ENCODE measurements at places on chromosomes 16 and 17.

DNA sequence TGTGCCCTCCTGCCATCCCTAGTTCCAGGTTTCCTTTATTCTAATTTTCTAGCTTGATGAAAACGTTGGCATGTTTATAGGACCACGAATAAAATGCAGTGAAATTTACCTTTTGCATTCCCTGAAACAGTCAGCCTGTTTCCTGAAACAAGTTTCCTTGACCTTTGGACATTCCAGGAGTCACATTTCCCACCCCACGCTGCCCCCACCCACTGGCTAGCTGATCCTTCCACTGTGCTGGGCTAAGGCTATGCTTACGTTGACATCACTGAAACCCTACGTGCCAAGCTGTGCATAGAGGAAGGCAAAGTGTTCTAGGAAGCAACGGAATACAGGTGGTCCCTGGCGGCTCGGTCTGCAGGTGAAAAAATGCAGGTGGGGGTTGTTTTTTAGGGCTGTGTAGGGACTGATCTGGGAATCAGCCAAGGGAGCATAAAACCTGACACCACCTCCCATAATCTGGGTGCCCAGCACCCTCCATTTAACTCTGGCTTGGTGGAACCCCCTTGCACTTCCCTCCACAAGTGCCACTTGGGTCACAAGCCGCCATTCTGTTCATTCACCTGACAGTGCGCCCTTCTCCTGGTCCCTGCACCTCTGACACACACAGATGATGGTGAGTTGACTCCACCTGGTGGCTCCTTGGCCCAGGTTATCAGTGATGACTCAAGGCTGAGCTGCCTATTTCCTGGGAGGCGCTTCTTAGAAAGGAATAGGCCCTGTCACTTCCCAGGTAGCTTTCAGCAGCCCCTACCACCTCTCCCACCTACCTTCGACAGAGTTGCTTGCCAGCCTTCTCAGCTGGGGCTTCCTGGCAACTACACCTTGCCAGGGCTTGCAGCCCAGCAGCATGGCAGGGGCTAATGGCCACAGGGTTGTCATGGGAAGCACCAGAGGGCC, 83.7 kb downstream of the N4BP1 start:
- no peak for DNase-seq

DNA sequence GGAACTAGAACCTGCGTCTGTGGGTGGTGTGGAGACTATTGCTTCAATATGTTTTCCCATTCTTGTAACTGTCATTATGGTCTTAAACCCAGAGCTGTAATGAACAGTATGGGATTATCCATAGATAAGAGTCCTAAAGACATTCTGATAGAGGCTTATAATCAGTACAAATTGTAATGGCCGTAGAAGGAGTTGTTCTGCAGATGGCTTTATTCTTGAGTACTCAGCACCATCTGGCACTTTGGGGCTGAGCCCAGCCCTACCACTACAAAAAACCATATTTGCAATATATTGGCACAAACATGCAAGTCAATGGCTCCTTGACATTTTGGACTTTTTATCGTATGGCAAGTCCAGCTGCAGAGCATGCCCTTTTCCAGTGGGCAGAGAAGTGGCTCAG, 150.0 kb downstream of the HS3ST4 start:
- no peak for DNase-seq

GRCh38 chr17:22128723-22129122, 436.4 kb downstream of the KCNJ18 start:
- no peak for DNase-seq

GRCh38 chr17:47949197-47949759, 7.9 kb downstream of the PNPO start:
- peak; percentile 92 for DNase-seq

GRCh38 chr16:54093281-54093680, 193.3 kb downstream of the IRX3 start:
- no peak for DNase-seq

- no peak for DNase-seq
Observed at GRCh38 chr17:72759301-72759700, 333.2 kb downstream of the SLC39A11 start.

DNA sequence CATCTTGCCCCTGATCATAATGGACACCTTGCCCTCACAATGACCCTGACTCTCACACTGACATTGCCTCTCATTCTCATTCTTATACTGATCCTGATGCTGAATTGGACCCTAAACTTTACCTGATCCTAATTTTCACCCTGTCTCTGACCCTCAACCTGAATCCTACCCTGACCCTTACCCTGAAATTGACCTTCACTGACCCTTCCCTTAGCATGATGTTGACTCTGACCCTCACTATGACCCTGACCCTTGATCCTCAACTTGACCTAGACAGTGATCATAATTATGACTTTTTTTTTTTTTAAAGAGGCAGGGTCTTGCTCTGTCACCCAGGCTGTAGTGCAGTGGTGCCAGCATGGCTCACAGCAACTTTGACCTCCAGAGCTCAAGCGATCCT, 3.4 kb downstream of the AHSP start:
- DNase-seq = no peak

DNA sequence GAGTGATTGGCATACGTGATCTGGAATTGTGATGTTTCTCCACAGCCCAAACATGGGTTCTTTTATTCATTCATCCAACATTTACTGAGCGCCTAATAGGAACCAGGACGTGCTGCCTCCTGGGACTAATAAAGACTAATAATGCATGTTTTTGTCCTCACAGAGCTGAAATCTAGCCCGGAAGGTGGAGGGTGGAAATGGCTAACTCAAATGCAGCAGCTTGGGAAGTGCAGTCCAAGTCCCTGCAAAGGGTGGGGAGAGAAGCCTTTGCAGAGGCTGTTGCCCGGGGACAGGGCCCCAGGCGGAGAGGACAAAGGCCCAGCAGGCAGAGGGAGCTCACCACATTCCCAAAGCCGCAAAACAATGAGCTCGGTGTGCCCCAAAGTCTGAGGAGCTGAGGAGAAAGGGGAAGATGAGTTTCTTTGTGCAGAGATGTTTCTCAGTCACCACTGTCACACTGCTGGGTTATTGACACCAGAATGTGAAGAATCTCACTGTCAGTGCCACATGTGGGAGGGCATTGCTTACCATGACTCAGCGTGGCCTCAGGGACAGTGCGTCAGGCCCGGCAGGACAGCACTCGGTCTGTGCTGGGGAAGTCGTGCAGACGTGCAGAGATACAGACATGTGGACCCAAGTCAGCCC, 118.2 kb upstream of the CHMP6 start:
- DNase-seq = peak; percentile 92

DNA sequence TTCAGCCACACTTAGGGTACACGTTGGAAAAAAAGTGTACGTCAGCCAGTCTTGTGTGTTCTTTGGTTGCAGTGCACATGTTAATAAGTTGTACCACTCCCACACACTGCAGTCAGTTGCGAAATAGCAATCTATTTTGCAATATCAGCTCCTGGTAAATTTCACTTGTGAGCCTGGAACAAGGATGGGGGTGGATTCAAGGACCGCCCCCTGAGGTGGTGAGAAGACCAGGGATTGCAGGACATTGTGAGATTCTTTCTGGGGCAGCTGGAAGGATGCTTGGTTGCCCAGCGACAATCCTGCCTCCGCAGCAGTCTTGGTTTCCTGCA, 78.6 kb upstream of the ZFHX3 start:
- DNase-seq = peak; percentile 83

DNA sequence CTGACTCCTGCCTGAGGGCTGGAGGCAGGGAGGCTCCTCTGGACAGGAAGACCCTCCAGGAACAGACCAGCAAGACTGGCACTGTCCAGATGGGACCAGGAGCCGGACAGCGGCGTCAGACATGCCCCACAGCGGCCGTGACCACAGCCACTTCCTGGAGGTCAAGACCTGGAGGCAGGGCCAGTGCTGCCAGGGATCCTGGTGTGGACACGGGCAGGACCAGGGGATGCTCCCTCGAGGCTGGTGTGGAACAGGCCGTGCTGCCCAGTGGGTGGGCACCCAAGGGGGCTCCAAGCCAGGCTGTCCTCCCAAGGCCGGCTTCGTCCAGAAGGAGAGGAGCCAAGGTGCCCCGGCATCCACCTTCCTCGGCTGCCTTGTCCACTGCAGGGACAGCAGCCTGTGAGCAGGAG, 4.5 kb upstream of the CCDC57 start:
- DNase-seq = peak; percentile 37

- peak; percentile 70 for DNase-seq
Observed at GRCh38 chr16:29675811-29676643, 3.0 kb upstream of the QPRT start.

- no peak for DNase-seq
Observed at GRCh38 chr17:61442878-61443474, 9.2 kb upstream of the TBX4 start.

DNA sequence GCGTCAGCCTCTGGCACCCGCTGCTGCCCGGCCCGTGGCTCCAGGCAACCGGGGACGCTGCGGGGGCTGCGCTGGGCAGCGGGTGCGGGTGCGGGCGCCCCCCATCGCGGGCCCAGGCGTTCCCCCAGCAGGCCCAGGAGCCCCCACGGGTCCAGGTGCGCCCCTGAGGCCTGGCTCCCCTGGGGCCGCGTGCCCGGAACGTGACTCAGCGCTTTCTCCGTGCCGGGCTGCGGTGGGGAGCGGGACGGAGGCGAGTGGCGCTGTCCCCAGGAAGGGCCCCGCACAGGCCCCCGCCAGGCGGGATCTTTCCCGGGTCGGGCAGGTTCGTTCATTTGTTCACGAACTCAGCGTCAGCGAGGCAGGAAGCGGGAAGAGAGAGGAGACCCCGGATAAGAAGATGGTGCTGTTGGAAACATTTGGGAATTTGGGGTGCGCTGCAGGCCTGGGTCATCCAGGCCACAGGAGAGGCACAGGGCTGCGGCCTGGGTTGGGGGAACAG, 18.4 kb upstream of the EXOC7 start:
- no peak for DNase-seq

GRCh38 chr17:78840530-78840779, 159 bp downstream of the USP36 start:
- DNase-seq = no peak

DNA sequence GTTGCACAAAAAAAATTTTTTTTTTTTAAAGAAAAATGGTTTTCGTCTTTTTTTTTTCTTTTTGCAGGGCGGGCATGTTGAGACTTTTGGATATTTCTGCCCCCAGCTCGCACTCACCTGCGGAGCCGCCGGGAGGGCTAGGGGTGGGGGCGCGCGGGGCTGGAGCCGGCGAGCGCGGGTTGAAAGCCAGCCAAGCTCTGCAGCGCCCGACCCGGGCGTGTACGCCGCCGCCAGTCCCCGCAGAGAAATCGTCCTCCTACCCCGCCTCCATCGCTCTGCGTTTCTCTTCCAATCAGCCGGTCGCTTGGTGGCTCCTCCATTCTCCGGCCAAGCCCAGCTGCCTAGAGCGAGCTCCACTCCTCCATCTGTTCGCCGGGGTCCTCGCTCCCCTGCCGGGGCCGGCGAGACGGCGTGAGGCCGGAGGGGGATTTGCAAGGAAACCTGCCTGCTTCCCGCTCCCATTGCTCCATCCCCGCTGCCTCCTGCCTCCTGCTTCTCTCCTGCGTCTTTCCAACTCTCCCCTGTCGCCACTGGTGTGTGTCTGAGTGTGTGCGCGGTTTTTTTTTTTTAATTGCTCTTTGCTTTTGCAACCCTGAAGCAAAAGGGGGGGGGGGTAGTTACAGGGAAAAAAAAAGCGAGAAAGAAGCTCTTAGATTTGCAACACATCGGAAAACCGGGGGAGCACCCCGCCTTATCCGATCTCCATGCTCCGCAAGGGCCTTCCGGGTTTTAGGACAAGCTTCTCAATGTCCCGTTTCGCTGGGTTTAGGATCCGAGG, 1.8 kb upstream of the UBTF start:
- DNase-seq = peak; percentile 62

- DNase-seq = no peak
Observed at GRCh38 chr17:6592173-6592572, 35.8 kb upstream of the PITPNM3 start.

DNA sequence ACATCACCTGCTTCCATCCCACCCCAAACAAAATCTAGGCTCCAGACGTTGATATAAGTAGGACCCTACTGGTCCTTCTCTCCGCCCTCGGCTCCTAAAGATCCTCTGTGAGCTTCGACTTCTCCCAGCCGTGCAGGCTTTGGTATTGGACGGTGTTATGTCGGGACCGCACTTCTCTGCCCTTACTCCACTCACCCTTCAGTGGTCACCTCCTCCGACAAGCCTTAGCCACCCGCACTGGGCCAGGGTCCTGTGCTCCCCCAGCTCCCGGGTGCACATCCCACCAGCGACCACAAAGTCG, 1.6 kb downstream of the PSMB10 start:
- no peak for DNase-seq

DNA sequence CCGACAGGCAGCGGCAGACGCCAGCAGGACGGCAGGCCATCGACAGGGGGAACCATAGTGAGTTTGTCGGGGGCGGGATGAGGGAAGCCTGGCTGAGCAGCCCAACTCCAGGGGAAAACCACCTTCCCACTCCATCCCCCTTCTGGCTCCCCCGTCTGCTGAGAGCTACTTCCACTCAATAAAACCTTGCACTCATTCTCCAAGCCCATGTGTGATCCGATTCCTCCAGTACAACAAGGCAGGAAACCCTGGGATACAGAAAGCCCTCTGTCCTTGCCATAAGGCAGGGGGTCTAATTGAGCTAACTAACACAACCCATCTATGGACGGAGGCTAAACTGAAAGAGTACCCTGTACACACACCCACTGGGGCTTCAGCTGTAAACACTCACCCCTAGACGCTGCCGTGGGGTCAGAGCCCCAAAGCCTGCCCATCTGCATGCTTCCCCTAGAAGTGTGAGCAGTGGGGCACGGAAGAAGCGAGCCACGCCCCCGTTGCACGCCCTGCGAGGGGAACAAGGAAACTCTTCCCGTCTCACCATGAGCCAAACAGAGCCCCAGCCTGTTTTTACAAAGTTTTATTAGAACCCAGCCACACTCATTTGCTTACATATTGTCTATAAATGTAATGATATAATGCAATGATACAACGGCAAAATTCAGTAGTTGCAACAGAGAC, 4.1 kb downstream of the KRTAP29-1 start:
- no peak for DNase-seq

- DNase-seq = no peak
Observed at GRCh38 chr17:51795401-51795800, 363.1 kb downstream of the CA10 start.

GRCh38 chr17:66302761-66303626, 581 bp downstream of the PRKCA start:
- peak; percentile 34 for DNase-seq

DNA sequence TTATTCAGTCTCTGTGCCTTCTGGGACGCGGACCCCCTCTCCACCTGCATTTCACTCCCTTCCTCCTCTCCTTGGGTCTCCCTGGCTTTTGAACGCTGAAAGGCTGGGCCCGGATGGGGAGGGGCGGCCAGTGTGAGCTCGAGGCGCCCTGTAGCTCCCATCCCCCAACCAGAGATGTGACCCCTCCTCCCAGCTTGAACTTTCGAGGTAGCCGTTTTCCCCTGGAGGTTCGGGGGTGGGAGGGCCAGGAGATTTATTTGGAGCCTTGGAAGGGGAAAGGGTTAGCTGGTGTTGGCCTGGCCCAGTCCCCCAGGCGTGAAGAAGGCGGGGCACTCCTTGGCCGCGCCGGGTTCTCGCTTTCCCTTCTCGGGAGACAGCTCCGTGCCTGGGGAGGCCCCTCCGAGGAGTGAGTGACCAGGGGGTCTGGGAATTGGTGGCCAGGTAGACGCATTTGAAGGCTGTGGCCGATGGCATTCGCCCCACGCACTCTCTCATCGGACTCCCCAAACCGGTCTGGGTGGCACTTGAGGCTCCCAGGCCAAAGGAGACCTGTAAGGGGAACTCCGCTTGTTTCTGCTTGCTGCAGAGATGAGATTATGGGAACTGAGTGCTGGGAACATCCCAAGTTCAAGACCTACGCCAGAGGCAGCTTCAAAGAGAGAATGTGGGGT, 942 bp downstream of the LDAF1 start:
- DNase-seq = peak; percentile 46

- no peak for DNase-seq
Observed at GRCh38 chr16:57256601-57257395, 11.7 kb downstream of the ARL2BP start.
